Stimulated activated CD8-positive, alpha-beta memory T cell treated with anti-CD3 and anti-CD28 coated beads, Interleukin-7, amount 100 ng/mL, for 4 hours (primary cell): ENCODE measurements at places on chromosomes 1 and 21.

GRCh38 chr1:93253516-93253915 lies 73.0 kb downstream of the CCDC18 start:
- no peak for DNase-seq

- no peak for DNase-seq
Measured at GRCh38 chr1:163427279-163427678, 105.5 kb downstream of the NUF2 start.

DNA sequence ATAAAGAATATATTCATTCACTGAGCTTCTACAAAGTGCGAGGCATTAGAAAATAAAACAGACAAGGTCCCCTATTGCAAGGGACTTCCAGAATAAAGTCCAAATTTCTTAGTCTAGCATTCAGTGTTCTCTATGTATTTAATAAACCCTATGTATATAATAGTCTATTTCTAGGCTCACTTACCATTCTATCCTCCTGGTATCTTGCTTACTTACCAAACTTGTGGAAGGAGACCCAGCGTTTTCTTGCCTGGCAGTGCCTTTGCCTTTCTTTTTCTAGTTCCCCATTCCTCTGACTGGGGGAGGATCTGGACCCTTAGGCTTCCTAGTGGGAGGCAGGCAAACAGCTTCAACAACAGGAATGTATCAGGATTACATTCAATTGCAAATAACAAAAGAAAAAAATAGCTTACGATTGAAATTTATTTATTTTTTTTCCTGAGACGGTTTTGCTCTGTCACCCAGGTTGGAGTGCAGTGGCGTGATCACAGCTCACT lies 690 bp upstream of the RNF19B start:
- no peak for DNase-seq

GRCh38 chr21:36697851-36698384 lies 997 bp upstream of the SIM2 start:
- no peak for DNase-seq

DNA sequence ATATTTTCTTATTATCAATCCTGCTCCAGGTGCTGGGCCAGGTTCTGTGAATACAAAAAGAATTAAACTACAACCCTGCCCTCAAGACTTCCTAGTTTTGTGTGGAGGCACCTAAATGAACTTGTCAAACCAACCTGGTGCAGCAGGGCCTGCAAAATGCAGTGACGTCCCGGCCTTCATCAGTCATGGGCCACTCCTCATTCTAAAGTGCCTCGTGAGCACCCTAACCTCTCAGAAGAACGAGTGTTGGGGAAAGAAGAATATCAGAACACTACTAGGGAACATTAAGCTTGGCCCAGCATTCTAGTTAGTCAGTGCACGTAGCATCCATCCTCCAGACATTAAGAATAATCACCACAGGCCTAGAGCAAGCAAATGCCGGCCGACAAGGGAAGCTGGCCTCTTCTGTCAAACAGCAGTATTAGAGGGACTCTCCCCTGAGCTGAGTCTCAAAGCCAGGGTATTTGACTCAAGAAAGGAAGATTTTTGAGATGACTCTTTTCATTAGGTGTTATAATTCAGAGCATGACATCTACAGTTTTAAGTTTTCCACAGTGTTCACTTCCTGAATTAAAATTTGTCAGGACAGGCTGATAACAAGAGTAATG lies 137.9 kb downstream of the SLC45A1 start:
- no peak for DNase-seq

DNA sequence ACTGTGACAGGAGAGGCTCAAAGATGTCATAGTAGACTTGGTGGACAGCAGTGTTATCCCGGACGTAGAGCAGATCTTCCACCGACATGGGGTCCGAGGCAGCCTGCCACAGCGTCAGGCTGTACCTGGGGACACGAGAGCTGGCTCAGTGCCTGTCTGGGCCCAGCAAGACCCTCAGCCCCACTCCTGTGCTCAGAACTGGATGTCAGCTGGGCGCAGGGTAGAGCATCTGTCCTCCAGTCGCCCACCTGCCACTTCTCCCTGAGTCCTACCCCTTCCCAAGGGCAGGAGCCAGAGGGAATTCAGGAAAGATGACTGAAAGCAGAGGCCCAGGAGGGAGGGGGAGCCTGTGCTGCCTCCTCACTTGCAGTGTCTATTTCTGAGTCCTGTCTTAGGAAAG lies 11.7 kb downstream of the FAM151A start:
- no peak for DNase-seq

DNA sequence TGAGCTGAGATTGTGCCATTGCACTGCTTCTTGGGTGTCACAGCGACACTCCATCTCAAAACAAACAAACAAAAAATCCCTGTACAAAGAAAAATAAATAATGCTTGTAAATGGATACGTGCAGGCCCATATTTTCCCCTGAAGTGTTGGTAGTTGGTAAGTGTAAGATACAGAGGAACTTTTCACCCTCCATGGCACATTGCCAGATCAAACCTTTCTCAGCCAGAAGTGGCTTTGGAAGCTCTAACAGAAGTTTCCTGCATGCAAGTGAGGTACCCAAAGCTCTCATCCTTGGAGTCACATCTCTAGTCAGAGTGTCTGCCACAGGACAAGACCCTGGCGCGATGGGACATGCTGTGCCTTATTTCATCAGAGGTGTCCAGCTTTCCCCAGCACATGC lies 7.3 kb downstream of the NDUFV3 start:
- DNase-seq, result no peak

- no peak for DNase-seq
Measured at GRCh38 chr1:67947114-67947513, 103.3 kb downstream of the DIRAS3 start.

DNA sequence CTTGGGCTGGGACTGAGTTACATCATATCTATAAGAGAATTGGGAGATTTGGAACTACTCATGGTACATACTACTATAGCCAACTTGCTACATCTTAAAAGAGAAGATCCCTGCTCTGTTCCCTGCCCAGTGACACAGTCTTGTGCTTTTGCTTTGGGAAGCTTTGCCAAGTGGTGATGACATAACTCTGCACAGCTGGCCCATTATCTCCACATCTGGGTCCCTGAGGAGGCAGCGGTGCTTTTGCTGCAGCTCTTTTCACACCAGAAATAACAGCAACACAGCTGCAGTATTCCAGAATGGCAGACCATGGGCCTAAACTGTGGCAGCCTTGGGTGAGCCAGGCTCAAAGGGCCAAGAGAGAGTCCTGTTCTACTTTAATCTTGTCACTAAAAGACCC lies 296.0 kb downstream of the HHAT start:
- no peak for DNase-seq

DNA sequence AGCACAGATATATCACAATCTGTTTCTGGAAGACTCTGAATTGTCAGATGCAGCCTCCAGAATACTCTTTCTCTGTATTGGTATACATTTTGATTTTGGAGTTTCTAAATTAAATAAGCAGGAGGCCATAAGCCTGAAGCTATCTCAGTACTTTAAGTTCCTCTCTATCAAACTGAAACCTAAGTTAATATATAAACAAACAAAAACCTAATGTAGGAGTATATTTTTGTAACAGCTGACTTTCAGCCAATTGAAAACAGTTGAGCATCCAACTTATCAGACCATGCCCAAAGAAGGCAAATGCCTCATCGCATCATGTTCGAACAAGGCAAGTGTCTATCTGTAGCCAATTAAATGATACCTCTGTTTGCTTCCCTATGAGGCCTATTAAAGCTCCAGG lies 1054.4 kb downstream of the AMY1C start:
- no peak for DNase-seq

- DNase-seq, result no peak
Measured at GRCh38 chr1:117161887-117162286, 40.3 kb upstream of the TRIM45 start.

GRCh38 chr1:109790735-109791494 lies 27.2 kb upstream of the EPS8L3 start:
- DNase-seq, result peak; percentile 68

GRCh38 chr1:221071777-221072176 lies 192.5 kb downstream of the HLX start:
- DNase-seq, result no peak

DNA sequence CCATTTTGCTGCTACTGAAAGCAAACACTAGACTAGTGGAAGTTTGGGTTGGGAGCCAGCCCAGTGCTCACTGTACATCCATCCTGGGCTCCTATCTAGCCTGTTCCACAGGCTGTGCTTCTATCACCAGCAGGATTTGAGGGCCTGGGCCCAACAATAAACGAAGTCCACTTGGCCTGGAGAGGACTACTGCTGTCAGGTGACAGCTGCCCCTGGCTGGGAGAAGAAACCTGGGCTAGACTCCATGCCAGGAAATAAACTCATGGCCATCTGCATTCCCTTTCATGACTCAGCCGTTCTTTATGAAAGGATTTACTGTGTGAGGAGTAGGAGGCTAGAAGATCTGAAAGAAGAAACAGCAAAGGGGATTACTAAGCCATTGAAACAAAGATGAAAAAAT lies 35.5 kb downstream of the COLGALT2 start:
- DNase-seq, result no peak

GRCh38 chr1:231724876-231725647 lies 98.5 kb downstream of the DISC1 start:
- no peak for DNase-seq

GRCh38 chr1:170893655-170894297 lies 41.6 kb upstream of the MROH9 start:
- DNase-seq, result no peak

DNA sequence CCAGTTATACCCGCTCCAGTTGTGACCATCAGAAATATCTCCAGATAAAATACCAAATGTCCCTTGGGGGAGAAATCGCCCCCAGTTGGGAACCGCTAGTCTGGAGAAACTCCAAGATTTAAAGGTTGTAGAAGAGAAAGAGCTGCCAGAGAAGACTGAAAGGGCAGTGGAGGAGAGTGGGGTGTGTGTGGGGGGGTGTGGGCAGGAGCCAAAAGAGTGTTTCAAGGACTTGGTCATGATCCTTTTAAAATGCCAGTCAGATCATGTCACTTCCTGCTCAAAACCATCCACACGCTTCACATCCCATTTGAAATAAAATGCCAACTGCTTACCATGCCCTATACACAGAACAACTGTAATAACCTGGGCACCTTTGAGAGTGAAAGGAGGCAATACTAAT lies 3.4 kb upstream of the HEYL start:
- DNase-seq, result no peak

DNA sequence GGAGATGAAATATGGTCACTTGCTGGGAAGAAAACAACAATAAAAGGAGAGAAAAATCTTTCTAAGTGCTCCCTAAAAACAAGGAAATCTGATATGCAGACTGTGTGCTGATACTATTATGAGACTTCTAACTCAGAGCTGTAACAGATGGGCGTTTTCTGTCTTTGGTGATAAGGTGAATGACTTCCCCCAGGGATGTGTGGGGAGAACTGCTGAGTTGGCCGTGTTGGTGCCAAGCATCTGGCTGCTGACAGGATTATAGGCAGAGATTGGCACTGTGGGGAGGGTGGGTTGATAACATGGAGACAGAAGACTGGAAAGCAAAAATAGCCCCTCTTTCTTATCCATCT lies 438.5 kb upstream of the PLXNA2 start:
- DNase-seq, result no peak

- no peak for DNase-seq
Measured at GRCh38 chr1:233435622-233436021, 108.1 kb downstream of the MAP3K21 start.

DNA sequence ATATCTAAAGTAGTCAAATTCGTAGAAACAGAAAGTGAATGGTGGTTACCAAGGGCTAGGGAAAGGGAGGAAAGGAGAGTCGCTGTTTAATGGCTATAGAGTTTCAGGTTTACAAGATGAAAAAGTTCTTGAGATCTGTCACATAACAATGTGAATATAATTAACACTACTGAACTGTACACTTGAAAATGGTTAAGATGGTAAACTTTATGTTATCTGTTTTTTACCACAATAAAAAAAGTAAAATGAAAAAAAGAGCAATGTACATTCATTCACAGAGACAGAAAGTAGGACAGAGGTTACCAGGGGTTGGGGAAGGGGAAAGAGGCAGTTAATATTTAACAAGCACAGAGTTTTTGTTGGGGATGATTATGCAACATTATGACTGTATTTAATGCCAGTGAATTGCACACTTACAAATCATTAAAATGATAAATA lies 53.3 kb upstream of the SEC16B start:
- DNase-seq, result no peak

DNA sequence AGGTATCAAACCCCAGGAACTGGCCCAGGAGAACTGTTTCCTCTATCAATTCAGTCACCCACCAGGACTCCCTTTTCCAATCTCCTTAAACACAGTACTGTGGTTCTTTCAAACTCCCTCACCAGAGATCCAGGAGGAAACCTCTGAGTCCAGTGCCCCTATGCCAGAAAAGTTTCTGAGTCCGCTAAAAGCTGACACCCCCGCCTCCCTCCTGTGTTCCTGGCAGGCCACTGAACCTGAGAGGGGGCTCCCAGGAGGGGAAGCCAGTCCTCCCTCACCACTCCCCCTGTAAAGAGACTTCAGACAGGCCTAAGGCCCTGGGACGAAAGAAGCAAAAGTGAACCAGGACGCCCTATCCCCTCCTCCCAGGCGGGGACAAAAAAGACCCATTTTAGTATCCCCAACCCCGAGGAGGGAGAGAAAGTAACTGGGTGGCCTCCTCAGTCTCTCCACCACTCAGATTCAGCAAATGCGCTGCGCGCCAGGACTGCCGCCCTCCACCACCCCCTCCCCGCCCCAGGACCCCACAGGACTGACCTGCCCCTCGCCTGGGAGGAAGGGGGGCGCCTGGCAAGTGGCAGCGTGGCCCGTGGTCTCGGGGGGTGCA lies 624 bp downstream of the SLC41A1 start:
- no peak for DNase-seq

DNA sequence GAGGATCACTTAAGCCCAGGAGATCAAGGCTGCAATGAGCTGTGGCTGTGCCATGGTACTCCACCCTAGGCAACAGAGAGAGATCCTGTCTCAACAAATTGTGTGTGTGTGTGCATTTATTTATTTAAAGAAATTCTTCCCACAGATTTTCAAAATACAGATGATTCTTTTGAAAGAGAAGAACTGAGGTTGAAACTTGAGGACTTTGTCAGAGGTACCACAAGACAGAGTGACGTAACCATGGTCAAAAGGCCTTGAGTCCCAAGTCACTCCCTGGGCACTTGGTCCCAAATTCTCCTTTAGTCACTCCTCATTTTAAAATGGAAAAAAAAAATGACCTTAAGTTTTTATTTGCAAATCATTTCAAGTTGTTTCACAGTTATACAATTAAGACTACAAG lies 57.4 kb downstream of the TIAM1 start:
- DNase-seq, result no peak
